ENCODE measurements at places on chromosomes 2 and 18. TPM values are rescaled to one million over a fixed set of nuclear protein-coding genes. Genes with fewer than 3 reads are reported as not detected.

The INHA gene
- 0.73 TPM for total RNA-seq

- DNase-seq, result no peak
These were observed 55.1 kb upstream of the LMAN1 start for GRCh38 chr18:59414111-59414653.

The ZSWIM2 gene
- total RNA-seq, result not detected

The ARHGAP25 gene
- total RNA-seq, result 7.8 TPM
